Pancreas (tissue), 10 donors: ENCODE measurements at places on chromosomes 7 and 10. TPM values are rescaled to one million over a fixed set of nuclear protein-coding genes. Genes with fewer than 3 reads are reported as not detected.

GRCh38 chr7:37984750-37985390 lies 64.4 kb downstream of the EPDR1 start:
- DNase-seq = no peak

GRCh38 chr7:32069116-32069650 lies 1.0 kb downstream of the PDE1C start:
- no peak for DNase-seq

DNA sequence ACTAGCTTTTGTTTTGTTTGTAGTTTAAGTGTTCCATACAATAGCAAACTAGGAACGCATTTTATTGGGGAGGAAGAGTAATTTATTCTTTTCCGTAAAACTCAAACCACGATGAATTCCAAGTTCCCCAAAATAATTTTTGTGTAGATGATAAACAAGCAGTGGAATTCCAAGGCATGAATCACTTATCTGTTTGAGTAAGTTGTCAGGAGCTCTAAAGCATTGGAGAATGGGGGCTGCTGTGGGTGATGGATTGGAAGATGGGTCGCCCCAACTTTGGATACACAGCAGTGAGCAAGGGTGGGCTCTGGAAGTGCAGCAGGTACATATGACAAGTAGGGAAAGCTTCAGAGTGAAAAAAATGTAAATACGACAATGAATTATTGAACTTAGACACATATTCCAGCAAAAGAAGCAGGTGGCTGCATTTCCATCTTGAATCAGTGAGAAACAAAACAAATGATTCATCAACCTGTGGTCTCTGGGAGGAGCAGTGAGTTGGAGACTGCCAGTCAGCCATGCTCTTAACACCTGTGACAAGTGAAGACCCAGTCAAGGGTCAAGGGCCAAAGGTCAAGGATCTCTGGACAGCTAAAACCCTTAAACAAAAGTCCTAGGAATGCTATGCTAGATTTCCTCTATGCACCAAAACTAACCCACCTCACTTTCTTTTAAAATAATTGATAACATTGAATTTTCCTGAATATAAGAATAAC lies 34.2 kb upstream of the ADRB1 start:
- no peak for DNase-seq

DNA sequence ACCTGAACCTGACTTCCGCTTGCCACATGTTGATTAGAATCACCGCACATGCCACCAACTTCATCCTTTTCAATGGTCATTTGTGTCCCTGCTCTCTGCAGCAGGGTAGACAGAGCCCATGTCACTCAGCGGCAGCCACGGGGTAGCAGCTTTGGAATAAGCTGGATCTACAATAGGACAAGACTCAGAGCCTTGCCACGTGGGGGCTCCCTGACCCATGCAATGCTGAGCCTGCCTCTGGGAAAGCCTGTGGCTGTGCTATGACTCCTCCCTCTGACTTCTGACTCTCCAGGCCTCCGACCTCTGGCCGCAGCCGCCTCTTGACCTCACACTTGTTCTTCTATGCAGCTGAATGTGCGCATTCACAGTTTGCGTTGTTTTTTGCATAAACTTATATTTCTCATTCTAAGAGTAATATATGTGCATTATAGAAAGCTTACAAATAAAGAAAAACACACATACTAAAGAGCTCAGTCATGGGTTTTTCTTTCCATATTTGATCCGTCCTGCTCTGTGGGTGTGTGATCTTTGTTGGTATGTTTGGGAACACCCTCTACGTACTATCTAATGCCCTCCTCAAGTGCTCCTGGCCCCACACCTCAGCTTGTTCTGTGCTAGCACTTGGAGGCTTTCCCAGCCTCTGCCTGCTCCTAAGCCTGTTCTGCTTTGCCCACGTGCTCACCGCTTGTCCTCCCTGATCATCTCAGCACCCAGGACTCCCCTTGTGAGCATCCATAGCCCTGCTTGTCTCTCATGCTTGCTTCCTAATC lies 198.0 kb upstream of the MKI67 start:
- DNase-seq = no peak

- DNase-seq = no peak
Measured at GRCh38 chr7:139362302-139362701, 2.6 kb downstream of the LUC7L2 start.

DNA sequence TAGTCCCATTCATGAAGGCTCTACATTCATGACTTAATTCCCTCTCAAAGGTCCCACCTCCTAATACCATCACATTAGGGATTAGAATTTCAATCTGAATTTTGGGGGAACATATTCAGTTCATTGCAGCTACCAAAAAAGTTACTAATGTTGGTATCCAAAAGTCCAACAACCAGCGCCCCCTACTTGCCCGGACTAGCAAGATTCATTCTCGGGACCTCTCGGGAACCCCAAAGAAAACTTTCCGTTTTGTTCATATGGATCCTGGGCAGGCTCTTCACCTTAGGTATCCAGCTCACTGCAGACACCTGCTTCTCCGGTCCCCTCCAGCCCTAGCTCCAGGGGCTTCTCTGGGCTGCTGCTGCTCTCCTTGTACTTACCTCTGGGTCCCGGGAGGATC lies 8.9 kb upstream of the GRK5 start:
- no peak for DNase-seq

GRCh38 chr10:13707156-13707881 lies 120.6 kb downstream of the PRPF18 start:
- DNase-seq = peak; percentile 71

DNA sequence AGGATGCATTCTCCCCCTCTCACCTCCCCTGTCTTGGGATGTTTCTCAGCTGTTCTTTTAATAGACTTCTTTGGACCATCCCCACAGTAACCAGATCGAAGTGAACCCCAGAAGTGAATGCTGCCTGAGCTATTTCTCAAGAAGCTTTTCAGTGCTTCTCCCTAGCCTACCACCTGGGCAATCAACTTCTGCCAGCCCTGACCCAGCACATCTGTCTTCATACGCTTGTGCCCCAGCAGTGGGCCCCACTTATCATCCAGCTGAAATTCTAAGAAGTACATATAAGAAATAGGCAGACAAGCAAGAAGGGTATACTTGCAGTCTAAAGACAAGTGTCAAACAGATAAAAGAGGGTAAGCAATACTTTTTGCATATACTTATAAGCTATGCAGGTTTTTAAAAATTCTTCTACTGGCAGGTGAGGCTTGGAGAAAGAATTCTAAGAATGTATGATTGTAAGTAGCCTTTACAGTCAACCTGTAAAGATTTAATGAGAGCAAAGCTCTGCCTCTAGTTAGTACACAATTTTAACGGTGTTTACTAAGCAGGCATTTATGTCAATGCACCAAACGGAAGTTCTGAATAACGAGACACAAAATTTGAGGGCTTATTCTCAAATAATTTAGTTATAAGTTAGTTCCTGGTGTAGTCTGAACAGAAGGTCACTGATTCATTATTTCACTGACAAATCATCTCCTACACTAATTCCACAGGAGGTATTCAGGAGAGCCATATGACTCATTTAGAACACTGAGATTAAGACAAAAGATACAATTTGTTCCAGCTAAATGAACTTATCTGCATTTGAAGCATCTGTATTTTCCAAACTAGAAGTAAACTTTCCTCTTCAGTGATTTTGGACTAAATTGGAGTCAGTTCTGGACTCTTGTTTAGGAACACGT lies 83.3 kb downstream of the RNLS start:
- DNase-seq = no peak

DNA sequence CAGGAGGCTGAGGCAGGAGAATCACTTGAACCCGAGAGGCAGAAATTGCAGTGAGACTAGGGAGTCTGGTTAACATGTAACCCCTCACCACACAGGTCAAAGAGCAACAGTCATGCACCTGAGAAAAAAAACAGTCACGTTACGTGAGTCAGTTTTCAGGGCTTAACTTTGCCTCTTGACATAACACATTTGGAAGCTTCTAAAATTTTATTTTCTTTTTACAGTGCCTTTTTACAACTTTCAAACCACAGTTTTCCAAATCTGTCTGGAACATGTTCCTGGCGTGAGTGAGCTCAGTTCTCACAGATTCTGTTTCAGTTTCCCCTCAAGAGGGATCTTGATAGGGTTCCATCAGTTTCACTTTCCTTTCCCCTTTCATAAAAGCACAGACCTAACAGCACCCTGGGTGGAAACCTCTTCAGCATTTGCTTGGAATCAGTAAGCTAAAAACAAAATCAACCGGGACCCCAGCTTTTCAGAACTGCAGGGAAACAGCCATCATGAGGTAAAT lies 4.4 kb downstream of the IFIT3 start:
- no peak for DNase-seq

DNA sequence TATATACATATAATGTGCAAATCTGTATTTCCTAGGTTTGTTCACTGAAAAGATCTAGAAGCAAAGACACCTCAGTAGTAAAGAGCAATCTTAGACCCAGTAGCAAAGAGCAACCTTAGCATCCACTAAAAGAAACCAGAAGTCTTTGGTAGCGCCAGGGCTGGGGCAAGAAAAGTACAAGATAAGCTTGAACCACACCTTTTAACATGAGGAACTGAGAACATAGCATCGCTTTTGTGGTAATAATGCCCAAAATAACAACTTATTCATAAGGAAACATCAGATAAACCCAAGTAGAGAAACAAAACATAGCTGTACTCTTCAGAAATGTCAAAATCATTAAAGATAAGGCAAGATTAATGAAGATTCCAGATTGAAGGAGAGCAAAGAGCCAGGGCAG lies 173.4 kb downstream of the IMMP2L start:
- DNase-seq = no peak

DNA sequence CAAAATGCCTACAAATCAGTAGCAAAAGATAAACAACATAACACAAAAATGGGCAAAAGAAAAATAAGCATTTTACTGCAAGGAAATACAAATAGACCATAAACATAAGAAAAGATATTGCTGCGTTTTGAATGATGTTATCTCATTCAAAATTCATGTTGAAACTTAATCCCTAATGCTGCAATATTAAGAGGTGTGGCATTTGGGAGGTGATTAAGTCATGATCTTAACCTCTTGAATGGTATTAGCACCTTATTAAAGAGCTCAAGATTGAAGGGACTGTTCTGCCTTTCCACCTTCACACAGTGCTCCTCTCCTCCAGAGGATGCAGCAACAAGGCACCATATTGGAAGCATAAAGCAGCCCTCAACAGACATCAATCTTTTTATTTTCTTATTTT lies 12.4 kb upstream of the TNKS2 start:
- DNase-seq = no peak

- no peak for DNase-seq
Measured at GRCh38 chr7:116169060-116169459, 41.3 kb upstream of the TES start.

DNA sequence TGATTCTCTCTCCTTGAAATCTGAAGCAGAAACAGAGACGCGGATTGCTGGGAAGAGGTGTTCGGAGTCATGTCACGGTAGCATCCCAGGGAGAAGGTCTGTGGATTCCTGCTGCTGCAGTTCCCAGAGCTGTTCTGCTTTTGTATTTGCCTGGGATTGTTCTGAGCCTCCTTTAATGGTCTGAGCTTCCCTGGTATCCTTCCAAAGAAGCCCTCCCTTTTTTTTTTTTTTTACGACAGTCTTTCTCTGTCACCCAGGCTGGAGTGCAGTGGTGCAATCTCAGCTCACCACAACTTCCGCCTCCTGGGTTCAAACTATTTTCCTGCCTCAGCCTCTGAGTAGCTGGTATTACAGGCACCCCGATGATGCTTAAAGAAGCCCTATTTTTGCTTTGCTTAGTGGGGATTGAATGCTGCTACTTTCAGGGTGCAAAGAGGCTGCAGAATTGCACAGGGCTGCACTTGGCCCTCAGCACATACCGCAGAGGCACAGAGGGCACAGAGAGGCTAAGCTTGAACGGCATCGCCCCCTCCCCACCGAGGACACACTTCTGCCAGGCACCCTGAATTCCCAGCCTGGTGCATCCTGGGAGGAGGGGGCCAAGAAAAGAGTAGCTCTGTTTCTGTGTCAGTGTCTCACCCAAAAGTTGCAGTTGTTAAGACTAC lies 208.6 kb upstream of the GALNT17 start:
- DNase-seq = no peak

- no peak for DNase-seq
Measured at GRCh38 chr7:88115258-88115796, 104.5 kb downstream of the SRI start.

Gene ZNF503
- 13.8 TPM for polyA plus RNA-seq

Gene CALHM1
- polyA plus RNA-seq = not detected

Gene HGF
- 0.53 TPM for polyA plus RNA-seq

Gene GIMAP8
- 2.2 TPM for polyA plus RNA-seq

Gene RPEL1
- not detected for polyA plus RNA-seq

Gene JCAD
- 14.6 TPM for polyA plus RNA-seq

Gene TES
- 17.3 TPM for polyA plus RNA-seq
